ENCODE measurements at places on chromosomes 16 and 17. TPM values are rescaled to one million over a fixed set of nuclear protein-coding genes. Genes with fewer than 3 reads are reported as not detected.
A peak's percentile ranks its signal among the peaks of the same experiment; 100 is the strongest.

NPIPB9 gene
- 0.91 TPM for total RNA-seq

DNA sequence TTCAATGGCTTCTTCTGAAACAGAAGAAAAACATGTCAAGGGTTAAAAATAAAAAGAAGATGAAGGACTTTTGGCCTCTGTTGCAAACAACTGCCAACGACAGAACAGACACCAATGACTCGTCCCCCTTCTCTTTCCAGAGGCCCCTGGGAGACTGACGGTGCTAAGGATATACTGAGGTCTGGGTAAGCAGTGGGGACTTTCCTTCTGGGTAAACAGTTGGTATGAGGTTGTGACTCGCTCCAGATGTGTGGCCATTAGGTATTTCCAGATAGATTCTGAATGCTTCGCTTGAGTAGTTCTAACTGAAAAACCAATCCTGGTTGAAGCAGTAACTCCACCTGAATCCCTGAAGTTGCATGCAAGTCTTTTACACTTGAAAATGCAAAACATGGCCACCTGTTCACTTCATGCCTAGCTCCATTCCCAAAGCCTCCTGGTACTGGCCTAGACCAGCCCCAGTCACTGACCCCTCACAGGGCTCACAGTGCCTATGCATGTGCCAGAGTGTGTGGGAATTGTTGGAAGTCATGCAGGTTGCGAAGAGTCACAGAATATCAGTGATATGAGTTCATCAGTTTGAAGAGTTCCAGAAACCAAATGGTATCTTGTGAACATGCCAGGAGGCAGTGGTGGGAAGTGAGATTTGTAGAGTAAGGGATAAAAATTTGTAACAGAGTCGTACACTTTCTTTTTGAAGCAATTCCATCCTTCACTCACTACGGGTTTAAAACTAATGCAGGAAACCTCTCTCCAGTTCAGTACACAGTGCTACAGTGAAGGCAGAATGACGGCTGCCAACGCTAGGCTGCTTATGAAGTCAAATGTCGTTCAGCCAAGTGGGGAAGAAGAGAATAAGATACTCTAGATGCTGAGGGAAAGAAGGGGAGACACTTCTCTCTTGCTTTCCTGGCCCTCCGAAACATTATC, 217.8 kb downstream of the ZFHX3 start:
- peaks cover 4% of the 10 kb centered on the region for H3K4me1 ChIP-seq
- no peak for DNase-seq
- peaks cover 4% of the 10 kb centered on the region for H3K36me3 ChIP-seq
- H3K27me3 ChIP-seq = no peaks in the 10 kb centered on the region

KRTAP16-1 gene
- total RNA-seq = not detected

GRCh38 chr17:18156171-18156975, 27.3 kb upstream of the ALKBH5 start:
- no peak for DNase-seq
- no peak overlapping the region for H3K4me3 ChIP-seq
- H3K27me3 ChIP-seq = no peaks in the 10 kb centered on the region
- peaks cover 7% of the 10 kb centered on the region for H3K4me1 ChIP-seq
- no peaks in the 10 kb centered on the region for H3K36me3 ChIP-seq
- peak overlapping the region; percentile 12 for H3K27ac ChIP-seq

KRTAP9-4 gene
- total RNA-seq = not detected

DNA sequence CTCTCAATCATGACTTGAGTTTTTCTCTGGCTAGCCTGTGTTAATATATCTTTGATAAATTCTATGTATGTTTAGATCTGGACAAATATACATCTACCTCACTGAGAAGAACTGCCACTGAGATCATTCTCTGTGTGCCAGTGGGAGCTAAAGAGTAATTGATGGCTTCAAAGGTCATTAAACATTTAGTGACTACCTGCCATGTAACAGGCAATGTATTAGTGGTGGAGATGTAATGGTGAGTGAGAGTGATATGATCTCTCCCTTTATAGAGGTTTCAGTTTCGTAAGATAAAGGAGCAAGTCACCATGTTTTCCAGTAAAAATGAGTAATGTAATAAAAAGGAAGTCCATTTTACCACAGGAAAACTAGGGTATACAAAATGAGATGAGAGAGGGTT, 235.8 kb upstream of the CDH8 start:
- H3K4me1 ChIP-seq = no peaks in the 10 kb centered on the region
- no peaks in the 10 kb centered on the region for H3K27me3 ChIP-seq
- DNase-seq = no peak
- no peaks in the 10 kb centered on the region for H3K36me3 ChIP-seq
- H3K4me3 ChIP-seq = no peak overlapping the region

DNA sequence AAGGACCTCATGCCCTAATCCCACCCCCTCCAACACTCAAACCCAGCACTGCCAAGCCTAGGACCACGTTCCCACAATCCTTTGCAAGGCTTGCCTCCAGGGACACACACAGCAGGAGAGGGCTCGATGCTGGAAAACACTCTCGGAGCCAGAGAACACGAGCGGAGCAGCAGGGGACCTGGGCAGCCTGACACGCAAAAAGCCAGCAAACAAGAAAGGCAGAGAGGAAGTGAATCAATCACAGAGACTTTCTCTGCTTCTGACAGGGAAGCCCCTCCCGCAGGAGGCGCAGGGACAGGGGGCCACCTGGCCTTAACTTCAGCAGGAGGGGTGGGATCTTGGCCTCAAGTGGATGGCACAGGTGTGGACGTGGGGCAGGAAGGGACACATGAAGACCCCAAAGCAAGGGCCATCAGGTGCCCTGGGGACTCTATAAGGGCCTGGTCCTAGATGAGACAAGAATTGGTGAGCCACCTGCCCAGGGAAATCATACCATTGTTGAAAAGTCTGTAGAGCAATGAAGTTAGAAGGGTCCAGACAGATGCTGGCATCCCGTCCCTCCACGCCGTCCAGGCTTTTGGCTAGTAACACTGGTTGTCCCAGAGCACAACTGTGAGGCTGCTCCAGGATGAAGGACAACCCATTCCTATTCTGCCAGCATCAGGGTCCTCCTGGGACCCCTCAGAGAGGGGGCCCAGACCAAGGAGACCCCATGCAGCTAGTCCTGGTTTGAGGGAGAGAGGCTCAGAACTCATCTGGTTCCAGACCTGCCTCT, 2.2 kb downstream of the SDK2 start:
- no peak for DNase-seq
- H3K27ac ChIP-seq = no peak overlapping the region
- H3K36me3 ChIP-seq = no peaks in the 10 kb centered on the region
- H3K4me1 ChIP-seq = peaks cover 19% of the 10 kb centered on the region

MYH8 gene
- not detected for total RNA-seq

GRCh38 chr16:65770752-65771151, 595.7 kb upstream of the CDH5 start:
- no peaks in the 10 kb centered on the region for H3K4me1 ChIP-seq
- no peaks in the 10 kb centered on the region for H3K36me3 ChIP-seq
- H3K27ac ChIP-seq = no peak overlapping the region
- no peaks in the 10 kb centered on the region for H3K27me3 ChIP-seq
